ENCODE measurements at places on chromosomes 2 and 18.

DNA sequence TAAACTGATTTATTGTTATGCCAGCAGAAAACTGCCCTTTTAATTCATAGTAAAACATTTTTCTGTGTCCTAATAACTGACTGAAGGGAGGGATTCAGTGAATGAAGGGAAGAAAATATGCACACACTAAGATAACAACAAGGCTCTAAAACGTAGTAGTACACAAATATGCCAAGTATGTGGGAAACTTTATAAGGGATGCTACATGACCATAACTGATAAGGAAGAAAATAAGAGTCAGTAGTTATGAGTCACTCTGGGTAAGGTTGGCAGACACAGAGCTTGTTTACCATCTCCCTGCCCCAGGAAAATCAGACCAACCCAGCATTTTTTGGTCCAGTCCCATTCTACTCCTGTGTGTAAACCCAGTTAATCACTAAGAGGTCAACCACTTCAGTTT, 124.2 kb downstream of the RPRM start:
- DNase-seq = no peak

GRCh38 chr18:33959609-33960008, 265.1 kb downstream of the NOL4 start:
- no peak for DNase-seq

DNA sequence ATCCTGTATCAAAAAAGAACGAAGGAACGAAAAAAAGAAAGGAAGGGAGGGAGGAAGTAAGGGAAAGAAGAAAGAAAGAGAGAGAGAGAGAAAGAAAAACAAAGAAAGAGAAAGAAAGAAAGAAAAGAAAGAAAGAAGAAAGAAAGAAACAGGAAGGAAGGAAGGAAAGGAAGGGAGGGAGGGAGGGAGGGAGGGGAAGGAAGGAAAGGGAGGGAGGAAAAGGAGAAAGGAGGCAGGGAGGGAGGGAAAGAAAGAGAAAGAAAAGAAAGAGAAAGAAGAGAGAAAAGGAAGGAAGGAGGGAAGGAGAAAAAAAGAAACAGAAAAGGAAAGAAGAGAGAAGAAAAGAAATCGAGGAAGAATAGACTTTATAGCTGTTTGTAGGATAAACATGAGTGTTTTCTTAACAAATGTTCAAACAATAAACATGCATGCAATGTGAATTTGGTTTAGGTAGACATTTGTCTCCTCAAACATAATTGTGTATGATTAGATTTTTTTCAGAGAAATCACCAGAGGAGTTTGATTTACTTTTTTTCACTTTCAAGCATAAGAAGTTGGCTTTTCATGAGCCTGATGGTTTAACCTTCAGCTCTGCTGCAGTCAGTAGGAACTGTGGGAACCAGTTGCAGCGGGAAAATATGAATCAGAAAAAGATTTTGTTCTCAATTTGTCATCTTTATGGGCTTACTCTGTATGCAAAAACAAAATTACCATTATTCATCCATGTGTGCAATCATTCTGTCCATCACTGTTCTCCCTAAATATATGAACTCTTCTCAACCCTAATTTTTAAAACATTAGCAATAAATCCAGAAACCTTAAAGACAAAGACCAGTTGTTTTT, 71.6 kb downstream of the PRKRA start:
- no peak for DNase-seq

- DNase-seq = no peak
Observed at GRCh38 chr18:48693625-48694262, 154.9 kb downstream of the CTIF start.

DNA sequence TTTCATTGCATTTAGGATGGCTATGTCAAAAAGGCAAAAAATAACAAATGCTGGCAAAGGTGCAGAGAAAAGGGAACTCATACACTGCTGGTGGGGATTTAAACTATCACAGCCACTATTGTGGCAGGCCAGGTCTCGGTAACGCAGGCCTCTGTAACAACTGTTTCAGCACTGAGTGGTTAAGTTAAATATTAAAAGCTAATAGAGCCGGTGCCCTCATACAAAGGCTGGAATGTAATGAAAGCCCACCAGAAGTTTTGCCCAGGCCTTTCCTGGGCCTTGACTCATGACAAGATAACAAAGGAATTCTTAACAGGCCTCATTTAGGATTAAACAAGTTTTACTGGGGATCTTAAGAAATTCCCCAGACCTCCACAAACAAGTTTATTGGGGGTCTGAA, 10.7 kb downstream of the MERTK start:
- DNase-seq = no peak

Data from NCI-H1930 (cell line).